ENCODE measurements at places on chromosomes 16 and 17. TPM values are rescaled to one million over a fixed set of nuclear protein-coding genes. Genes with fewer than 3 reads are reported as not detected.

DNA sequence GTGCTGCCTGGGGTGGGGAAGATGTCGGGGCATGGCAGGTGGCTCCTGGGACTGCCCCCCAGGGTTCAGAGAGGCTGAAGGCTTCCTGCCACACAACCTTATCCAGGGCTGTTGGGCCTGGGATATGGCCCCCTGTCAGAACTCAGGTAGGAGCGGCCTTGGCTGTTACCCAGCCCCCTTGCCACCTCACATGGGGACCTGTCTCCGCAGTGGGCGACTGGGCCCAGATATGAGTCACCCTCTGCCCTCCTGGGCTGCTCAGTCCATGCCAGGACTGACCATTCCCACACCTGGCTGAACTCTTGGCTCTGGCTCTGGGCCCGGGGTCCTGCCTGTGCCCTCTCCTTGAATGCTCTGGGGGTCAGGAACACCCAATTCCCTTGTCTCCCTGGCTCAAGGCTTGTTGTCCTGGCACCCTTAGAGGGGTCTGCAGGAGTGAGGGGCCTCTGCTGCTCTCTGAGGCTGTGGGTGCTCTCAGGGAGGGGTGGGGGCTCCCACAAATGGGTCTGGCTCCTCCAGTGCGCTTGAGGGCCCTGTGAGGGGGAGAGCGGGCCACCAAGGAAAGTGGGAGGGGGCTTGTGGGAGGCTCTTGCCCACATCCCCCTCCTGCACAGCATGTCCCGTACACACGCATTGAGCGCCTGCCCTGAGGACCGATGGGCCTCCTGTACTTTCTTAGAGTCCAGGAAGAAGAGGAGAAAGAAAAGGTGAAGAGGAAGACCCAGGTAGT is 36.0 kb downstream of the LGALS9 start:
- peak; percentile 72 for DNase-seq

DNA sequence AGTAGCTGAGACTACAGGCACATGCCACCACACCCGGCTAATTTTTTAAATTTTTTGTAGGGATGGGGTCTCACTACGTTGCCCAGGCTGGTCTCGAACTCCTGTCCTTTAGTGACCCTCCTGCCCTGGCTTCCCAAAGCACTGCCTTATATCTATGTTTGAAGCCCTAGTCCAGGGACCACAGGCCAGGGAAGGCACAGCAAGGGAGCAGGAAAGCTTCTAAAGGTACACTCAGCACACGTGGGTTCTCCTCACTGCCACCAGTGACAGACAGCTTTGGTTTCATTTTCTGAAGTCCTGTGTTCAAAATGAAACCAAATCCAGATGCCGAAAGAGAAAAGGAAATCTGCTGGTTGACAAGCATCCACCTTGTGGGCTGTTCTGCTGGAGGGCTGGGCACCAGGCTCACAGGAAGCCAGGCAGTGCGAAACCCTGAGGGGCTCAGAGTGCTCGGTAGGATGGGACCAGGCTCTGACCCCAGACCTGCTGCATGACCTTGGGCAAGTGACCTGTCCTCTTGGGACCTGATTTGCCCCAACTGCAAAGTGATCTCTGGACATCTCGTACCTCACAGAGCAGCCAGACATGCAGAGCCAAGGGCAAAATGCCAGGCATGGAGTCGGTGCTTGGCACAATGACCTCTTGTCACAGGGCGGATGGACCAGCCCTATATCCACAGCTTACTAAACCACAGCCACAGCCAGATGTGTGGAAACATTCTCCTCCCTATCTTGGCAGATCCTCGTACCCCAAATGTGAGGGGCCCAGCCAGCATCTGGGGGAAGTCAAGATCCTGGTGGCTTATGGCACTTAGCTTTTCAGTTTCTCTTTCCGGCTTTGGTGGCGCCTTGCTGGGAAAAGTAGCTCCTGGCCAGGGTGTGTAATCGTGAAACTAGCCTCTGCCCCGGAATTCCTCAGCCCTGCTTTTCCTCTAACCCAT is 2.8 kb upstream of the SOCS1 start:
- no peak for DNase-seq

DNA sequence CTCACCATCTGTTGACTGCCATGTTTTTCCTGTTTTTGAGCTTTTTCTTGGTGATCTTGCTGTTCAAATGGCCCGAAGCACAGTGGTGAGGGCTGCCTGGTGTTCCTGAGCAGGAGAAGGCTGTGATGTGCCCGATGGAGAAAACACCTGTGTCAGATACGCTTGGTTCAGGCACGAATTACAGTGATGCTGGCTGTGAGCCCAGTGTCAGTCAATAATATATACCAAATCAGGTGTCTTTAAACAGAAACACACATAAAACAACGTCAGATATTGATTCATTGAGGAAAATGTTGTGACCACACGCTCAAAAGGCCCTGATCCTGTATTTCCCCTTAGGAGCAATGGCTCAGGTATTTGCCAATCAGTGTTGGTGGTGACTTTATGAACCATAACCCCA is 111.7 kb downstream of the SDR42E1 start:
- no peak for DNase-seq

The EVPLL gene
- total RNA-seq: not detected

The ZG16 gene
- total RNA-seq: not detected

DNA sequence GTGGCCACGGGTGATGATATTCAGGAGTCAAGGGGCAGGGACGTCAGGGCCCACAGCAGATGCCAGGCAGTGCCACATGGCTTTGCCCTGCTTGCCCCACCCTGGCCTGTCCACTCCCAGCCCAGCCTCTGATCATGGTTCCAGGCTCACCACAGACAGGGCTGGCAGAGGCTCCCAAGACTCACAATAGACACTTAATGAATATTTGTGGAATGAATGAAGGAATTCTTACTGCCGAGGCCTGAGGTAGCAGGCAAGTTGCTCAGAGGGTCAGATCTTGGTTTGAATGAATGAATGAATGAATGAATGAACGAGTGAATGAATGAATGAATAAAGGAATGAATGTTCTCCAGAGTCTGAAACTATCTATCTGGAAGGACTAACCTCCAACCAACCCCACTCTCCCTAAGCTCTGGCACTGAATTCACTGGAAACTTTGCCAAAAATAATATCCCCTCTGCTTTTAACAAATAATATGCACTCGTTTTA is 60.9 kb downstream of the RAI1 start:
- DNase-seq: no peak

GRCh38 chr16:51638339-51639135 is 487.5 kb upstream of the SALL1 start:
- no peak for DNase-seq

The ITGAD gene
- total RNA-seq: not detected
